ENCODE measurements at places on chromosomes 7 and 10. TPM values are rescaled to one million over a fixed set of nuclear protein-coding genes. Genes with fewer than 3 reads are reported as not detected.
A peak's percentile ranks its signal among the peaks of the same experiment; 100 is the strongest.

DNA sequence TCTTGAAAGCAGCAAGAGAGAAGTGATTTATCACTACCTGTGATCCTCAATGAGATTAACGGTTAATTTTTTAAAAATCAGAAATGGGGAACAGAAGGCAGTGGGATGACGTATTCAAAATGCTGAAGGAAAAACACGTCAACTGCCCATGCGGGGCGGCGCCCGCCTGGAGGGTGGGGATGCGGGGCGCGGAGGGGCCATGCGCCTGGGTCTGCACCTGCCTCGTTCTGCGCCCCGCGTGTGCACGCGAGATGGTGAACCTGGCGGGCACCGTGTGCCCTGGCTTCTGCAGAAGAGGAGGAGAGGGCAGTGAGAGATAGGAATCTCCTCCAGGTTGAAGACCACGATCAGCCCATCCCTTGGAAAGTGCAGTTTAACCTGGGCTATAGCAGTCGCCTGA is 79.3 kb upstream of the ZNF32 start:
- no peak for DNase-seq
- H3K36me3 ChIP-seq, result no peaks in the 10 kb centered on the region
- H3K27ac ChIP-seq, result no peak overlapping the region
- no peaks in the 10 kb centered on the region for H3K4me1 ChIP-seq
- H3K27me3 ChIP-seq, result peaks cover 11% of the 10 kb centered on the region

Gene CCDC6
- total RNA-seq, result 61.5 TPM

DNA sequence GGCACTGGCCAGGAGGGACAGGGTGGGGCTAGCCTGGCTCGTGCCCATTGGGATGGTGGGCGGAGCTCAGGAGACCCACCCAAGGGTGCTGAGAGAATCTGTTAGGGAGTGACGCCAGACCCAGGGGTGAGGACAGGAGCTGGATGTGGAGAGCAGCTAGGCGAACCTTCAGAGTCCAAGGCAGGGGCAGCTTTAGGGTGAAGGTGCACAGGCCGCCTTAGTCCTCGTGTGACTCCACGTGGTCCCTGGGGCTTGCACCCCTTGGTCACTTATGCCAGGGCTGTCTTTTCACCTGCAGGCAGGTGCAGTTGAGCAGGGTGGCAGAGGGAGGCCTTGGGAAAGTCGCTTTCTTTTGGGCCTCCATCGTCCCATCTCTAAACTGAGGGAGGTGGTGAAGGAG is 4.3 kb downstream of the RAMP3 start:
- no peak overlapping the region for H3K27ac ChIP-seq
- DNase-seq, result no peak
- H3K36me3 ChIP-seq, result no peaks in the 10 kb centered on the region
- H3K27me3 ChIP-seq, result peaks cover 30% of the 10 kb centered on the region

Gene HOXA2
- total RNA-seq, result not detected

DNA sequence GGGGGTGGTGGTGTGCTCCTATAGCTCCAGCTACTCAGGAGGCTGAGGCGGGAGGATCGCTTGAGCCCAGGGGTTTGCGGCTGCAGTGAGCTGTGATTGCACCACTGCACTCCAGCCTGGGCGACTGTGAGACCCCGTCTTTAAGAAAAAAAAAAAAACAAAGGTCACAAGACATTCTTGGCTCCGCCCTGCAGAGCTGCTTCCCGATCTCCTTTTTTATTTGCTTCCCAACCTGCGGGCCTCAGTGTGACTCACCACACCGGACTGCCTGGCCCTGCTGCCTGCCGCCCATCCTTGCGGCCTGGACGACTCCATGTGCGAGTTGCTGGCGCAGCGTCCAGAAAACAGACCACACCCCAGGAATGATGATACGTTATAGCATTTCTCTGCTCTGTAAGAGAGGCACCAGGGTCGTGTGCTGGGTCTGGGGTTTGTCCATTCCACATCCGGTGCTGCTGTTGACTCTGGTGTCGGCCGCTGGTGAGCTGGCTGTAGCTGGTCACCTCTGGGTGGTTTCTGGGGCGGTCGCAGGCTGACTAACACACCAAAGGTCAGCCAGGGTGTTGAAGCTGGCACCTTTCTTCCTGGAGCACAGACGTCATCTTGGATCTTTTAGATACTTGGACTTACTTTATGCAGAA is 123.6 kb downstream of the TCF7L2 start:
- H3K27ac ChIP-seq, result no peak overlapping the region
- H3K4me1 ChIP-seq, result no peaks in the 10 kb centered on the region
- H3K4me3 ChIP-seq, result no peak overlapping the region
- no peak for DNase-seq

Gene BAIAP2L1
- total RNA-seq, result 1.9 TPM

- no peaks in the 10 kb centered on the region for H3K27me3 ChIP-seq
- no peak overlapping the region for H3K27ac ChIP-seq
- H3K4me3 ChIP-seq, result no peak overlapping the region
- peaks cover 74% of the 10 kb centered on the region for H3K4me1 ChIP-seq
- H3K36me3 ChIP-seq, result peaks cover 79% of the 10 kb centered on the region
- DNase-seq, result no peak
Measured at GRCh38 chr7:155750255-155751125, 61.8 kb downstream of the SHH start.

GRCh38 chr10:29785701-29786100 is 150.9 kb upstream of the SVIL start:
- no peaks in the 10 kb centered on the region for H3K4me1 ChIP-seq
- no peak for DNase-seq
- peaks cover 16% of the 10 kb centered on the region for H3K27me3 ChIP-seq
- H3K27ac ChIP-seq, result no peak overlapping the region
- no peak overlapping the region for H3K4me3 ChIP-seq

Gene C10orf95
- total RNA-seq, result 0.32 TPM

Gene WASHC2A
- total RNA-seq, result 25.0 TPM

DNA sequence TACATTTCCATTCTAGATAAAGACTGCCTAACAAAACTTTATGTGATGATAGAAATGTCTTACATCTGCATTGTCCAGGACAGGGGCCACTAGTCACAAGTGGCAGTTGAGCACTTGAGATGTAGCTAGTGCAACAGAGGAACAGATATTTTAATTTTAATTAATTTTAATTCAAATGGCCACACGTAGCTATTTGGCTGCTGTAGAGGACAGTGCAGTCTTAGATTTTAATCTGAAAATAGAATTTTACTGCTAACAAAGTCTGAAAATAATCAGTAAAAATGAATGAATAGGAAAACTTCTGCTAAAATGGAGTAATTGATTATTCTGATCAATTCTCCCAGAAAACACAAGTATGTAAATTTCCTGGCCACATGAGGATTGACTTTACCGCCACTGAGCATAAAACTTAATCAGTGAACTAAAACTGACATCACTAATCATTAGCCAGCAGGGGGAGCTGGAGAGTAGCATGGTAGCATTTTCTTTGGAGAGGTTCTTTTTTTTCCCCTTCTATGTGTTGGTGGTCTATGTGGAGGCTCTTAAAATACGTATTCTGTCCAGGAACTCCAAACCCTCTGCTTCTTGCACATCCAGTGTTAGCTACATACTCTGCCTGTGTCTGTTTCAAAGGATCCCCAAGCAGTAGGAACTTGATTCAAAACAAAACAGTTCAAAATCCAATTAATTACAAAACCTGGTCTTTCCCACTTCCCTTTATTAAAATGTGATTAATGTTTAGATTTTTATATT is 52.1 kb downstream of the TSPAN12 start:
- peaks cover 3% of the 10 kb centered on the region for H3K27me3 ChIP-seq
- H3K27ac ChIP-seq, result no peak overlapping the region
- H3K4me3 ChIP-seq, result no peak overlapping the region
- DNase-seq, result peak; percentile 18

DNA sequence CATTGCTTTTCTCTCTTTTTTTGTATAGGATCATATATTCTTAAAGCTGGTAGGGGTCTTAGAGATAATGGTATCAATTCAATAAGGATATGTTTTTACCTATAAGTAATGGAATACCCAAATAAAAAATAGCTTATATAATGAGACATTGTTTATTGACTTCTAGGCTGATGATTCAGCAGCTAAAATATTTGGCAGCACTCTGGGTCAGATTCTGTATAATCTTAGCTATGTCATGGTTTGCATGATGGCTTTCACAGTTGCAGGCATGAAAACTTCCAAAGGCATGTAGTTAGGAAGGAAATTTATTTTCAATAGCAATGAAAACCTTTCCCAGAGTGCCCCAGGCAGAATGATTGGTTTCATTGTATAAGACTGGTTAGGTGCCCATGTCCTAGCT is 32.1 kb upstream of the A1CF start:
- no peaks in the 10 kb centered on the region for H3K27me3 ChIP-seq
- H3K27ac ChIP-seq, result no peak overlapping the region
- no peak for DNase-seq
- no peak overlapping the region for H3K4me3 ChIP-seq
- no peaks in the 10 kb centered on the region for H3K36me3 ChIP-seq

DNA sequence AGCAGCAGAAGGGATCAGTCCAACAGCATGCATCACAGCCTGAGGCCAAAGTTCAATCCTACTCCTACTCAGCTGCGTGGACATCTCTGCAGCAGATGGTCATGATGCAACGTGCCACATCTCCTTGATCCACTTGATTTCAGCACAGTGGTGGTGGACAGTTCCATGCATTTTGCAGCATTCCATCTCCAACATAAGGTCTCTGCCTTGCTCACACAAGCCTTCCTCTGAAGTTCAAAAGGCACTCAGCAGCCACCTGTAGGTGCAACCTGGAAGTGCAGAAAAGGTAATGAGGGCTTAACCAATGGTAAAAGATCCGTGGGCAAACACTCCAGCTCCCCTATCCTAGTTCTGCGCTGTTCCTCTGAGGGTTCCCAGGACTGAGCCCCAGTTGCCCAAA is 57.5 kb upstream of the CHCHD3 start:
- no peaks in the 10 kb centered on the region for H3K4me1 ChIP-seq
- no peak overlapping the region for H3K4me3 ChIP-seq
- no peak overlapping the region for H3K27ac ChIP-seq
- no peaks in the 10 kb centered on the region for H3K36me3 ChIP-seq

Gene LIPM
- total RNA-seq, result not detected

Gene CTAGE15
- total RNA-seq, result 1.5 TPM

All from activated T-helper 2 cell treated with anti-CD3 and anti-CD28 coated beads, Interferon-gamma antibody, Interleukin-2, Interleukin-4, amounts not matched to agents 10 μg/mL and 5 μg/mL and 100 μg/mL, durations not matched to agents 14 hours and 24 hours and 36 hours (primary cell).